Mesothelial cell of epicardium (in vitro differentiated cells): ENCODE measurements at places on chromosomes 16 and 17. TPM values are rescaled to one million over a fixed set of nuclear protein-coding genes. Genes with fewer than 3 reads are reported as not detected.

DNA sequence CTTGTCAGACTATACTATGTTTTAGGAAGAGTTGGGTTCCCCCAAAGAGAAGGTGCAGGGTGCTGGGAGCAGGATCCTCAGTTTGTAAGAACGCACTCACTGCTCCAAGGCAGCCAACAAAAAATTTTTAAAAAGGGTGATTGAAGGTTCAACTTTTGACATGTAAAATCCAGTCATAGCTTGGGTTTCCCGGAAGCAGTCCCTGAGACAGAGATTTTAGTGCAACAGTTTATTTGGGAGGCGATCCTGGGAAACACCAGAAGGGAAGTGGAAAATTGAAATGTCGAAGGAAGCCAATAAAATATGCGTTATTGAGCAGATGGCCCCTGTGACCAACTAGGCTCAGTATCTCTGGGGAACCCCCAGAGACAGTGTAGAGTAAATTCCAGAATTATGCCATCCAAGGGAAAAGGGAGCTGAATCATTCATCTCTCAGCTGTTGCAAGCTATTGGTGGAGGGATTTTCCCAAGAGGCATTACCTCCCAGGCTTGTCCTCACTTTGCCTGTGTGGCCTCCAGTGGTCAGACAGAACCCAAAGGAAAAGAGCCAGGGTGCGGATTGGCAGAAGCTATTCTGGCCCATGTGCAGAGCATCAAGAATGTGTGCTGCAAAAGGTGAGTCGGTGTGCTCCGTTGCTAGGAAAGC, 72.9 kb downstream of the HS3ST3B1 start:
- no peak for DNase-seq

DNA sequence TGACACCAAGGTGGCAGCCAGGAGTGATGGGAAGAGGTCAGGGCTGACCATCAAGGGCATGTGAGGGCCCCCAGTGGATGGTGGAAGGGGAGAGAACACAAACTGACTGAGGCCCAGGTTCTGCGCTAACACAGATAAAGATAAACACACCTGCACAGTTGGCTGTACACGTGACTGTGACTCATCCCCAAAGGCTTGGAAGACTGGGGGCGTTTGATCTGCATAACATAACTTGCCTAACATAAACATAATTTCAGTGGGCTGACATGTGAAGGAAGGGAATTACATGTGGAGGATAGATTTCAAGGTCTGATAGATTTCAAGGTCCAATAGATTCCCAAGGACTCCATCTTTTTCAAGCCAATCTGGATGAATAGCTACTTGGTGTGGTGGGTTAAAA, 100.9 kb upstream of the TNRC6C start:
- no peak for DNase-seq

DNA sequence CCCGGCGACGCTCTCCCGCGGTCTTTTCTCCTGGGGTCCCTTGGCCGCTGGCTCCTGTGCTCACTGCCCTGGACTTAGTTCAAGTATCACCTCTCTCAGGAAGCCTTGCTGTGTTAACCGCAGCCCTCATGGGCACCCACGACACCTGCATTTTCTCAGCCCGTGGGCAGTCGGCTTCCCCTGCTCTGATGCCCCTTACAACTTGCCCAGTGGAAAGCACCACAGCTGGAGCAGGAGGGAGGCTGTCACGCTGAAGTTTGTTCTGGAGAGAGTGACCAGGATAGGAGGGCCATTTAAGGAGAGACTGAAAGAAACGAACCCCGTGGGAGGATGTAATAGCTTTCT, 395 bp downstream of the STXBP4 start:
- DNase-seq, result no peak

Gene ATP6V0C
- 143 to 151 TPM (median 149 TPM) in 3 replicates for total RNA-seq

Gene TMC7
- total RNA-seq, result 1.6 to 1.9 TPM (median 1.6 TPM) in 3 replicates

Gene MMP15
- 16.2 to 17.8 TPM (median 16.3 TPM) in 3 replicates for total RNA-seq

Gene NPIPA8
- 0.38 to 0.93 TPM (median 0.60 TPM) in 3 replicates for total RNA-seq
